ENCODE measurements at places on chromosomes 11 and 22.

- peak; percentile 87 for DNase-seq
These were observed 130.4 kb downstream of the SLC1A2 start for GRCh38 chr11:35288817-35289541.

- DNase-seq, result peak; percentile 77
These were observed 58.2 kb downstream of the COMMD9 start for GRCh38 chr11:36230779-36231699.

- no peak for DNase-seq
These were observed 4.1 kb upstream of the CELSR1 start for GRCh38 chr22:46541536-46541935.

- DNase-seq, result no peak
These were observed 301 bp upstream of the PTPRCAP start for GRCh38 chr11:67437809-67438157.

DNA sequence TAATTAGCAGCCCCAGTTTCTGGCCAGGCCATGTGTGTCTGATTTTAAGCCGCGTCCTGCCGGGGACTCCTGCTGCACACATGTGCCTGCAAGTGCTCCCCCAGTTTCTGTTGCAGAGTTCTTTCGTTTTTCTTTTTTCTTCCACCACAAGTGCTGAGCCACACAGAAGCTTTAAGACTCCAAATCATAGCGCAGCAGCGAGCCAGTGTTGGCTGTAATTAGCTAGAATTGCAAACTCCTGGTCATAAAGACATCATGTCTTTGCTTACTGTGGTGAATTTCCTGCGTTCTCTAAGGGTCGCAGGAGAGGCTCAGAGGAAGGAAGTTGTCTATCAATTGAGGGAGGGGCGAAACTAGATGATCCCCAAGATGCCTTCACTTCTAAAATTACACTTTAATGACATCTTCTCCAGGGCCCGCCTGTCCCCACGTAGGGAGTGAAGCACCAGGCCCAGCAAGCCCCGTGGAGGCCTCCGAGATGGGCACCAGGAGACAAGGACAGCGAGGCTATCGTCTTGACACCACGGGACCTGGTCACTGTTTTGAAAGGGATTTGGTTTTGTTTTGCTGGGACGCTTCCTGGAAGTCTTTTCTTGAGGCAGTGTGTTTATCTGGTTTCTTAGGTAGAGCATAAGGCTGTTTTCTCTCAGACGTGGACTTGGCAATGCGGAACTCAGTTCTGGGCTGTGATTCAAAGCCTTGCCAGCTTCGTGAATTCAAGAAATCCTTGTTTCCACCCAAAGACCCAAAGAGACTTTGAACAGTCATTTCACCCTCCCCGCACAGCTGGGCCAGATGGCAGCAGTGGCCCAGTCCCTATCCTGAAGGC, 71.8 kb downstream of the UBASH3B start:
- no peak for DNase-seq

DNA sequence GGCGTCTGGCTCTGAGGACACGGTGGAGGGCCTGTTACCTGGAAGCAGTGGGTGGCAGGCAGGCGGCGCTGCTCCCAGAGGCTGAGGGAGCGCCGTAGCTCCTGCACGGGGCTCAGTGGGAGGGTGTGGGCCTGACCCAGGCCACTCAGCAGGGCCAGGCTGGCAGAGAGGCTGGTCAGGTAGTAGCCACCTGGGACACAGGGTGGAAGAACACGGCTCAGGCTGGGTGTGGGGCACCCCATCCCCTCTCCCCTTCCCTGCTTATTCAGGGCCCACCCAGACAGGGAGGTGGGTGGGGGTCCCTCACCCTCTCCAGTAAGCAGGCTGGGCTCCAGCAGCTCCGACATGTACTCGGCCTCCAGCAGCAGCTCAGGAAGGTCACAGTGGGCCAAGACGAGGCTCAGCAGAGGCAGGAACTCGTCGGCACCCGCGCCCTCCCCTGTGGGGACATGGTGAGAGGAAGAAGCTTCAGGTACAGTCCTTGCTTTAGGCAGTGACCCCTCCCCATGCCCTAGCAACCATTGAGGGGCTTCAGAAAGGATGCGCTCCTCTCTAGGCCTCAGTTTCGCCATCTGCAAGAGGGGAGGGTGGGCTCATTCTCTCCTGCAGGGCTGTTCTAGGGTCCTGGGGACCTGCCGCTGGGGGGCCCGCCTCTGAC, 2.9 kb downstream of the RIN1 start:
- no peak for DNase-seq

DNA sequence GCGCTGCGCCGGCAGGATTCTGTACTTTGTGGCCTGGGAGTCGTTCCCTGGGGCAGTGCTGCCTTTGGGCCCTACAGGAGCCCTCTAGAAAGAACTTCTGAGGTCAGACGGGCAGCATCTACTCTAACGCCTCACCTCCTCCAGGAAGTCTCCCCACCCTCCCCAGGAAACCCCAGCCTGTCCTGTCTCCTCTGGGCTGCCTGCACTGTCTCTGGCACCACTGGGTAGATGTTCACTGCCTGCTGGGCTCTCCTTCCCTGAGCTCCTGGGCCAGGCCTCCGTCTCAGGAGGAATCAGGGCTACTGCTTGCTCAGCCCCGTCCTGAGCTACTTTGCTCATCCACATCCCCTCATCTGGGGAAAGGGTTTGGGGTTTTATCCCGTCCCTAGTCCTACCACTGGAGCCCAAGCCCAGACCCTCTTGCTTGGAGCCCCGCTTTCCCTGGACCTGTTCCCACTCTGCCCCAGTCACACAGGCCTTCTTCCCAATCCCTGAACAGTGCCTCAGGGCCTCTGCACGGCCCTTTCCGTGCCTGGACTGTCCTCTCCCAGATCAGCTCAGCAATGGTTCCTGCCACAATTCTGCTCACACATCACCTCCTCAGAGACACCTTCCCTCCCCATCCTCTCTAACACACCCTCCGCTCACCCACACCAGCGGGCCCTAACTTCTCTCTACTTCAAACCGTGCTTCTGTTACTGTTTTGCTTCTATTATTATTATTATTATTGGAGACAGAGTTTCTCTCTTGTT, 11.3 kb upstream of the TREH start:
- no peak for DNase-seq

DNA sequence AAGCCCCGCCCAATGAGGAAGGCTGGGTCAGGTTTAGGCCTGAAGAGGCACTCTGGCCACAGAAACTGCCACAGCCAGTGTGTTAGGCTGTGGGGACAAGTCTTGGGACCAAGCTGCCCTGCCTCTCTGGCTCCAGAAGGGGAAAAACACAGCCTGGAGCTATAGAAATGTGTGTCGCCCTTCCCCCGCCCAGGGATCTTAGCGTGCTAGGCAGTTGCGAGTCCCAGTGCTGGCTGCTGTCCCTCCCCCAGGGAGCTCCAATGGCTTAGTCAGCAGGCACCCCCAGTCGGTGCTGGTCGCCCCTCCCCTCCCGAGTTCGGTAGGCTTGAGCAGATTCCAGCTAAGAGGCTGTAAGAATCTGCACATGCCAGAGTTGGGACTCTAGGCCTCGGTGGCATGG, 99.5 kb upstream of the API5 start:
- no peak for DNase-seq

All from fibroblast of lung (primary cell).